Peyer's patch (tissue), 4 donors: ENCODE measurements at places on chromosomes 5 and 9. TPM values are rescaled to one million over a fixed set of nuclear protein-coding genes. Genes with fewer than 3 reads are reported as not detected.
A peak's percentile ranks its signal among the peaks of the same experiment; 100 is the strongest.

DNA sequence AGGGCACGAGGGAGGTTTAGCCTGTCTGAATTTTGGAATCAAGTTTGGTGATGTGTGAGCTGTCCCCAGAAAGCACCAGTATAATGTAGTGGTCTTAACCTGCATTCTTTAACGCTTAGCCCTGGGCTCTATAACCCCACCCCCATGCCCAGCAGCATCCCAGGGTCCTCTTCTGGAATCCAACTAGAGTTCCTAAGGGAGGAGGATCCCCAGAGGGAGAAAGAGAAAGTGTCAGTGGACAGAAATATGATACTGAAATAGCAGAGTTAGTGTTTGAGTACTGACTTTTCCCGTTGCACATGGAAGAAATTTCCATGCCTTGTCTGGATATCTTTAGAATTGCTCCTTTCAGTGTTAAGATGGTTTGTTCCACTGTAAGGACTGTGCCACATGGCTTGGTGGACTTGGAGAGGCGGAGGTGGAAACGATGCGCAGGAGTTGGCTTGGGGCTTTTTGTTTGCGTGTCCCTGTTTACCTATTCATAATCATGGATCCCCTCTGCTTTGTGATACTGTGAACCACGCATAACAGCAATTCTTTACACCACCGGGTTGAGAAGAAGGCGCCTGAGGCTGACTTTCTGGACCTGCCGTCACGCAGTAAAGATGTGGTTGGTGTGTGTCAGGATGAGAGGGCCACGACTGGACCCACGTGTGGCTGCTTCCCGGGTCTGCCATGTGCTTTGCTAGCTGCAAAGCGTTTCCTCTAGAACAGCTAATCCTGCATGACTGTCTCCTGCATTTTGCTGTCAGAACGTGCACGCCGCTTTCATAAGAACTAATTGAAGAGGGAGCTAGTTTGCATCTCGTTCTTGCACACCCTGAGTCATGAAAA is 142.3 kb downstream of the SMARCA2 start:
- H3K4me1 ChIP-seq, result peaks cover 28% of the 10 kb centered on the region
- peak overlapping the region; percentile 33 for H3K4me3 ChIP-seq
- H3K36me3 ChIP-seq, result no peaks in the 10 kb centered on the region
- no peak for DNase-seq
- H3K27ac ChIP-seq, result peak overlapping the region; percentile 59

- no peak overlapping the region for H3K4me3 ChIP-seq
- H3K27me3 ChIP-seq, result no peaks in the 10 kb centered on the region
- no peak for DNase-seq
- H3K27ac ChIP-seq, result no peak overlapping the region
- no peaks in the 10 kb centered on the region for H3K4me1 ChIP-seq
- H3K36me3 ChIP-seq, result no peaks in the 10 kb centered on the region
Observed at GRCh38 chr5:56147659-56148230, 85.4 kb downstream of the ANKRD55 start.

GRCh38 chr9:91119142-91119541 is 242.6 kb downstream of the AUH start:
- no peak overlapping the region for H3K4me3 ChIP-seq
- no peak for DNase-seq
- no peaks in the 10 kb centered on the region for H3K36me3 ChIP-seq
- no peaks in the 10 kb centered on the region for H3K27me3 ChIP-seq
- H3K4me1 ChIP-seq, result no peaks in the 10 kb centered on the region

- no peaks in the 10 kb centered on the region for H3K36me3 ChIP-seq
- no peaks in the 10 kb centered on the region for H3K27me3 ChIP-seq
- no peak overlapping the region for H3K27ac ChIP-seq
- H3K4me1 ChIP-seq, result no peaks in the 10 kb centered on the region
- no peak for DNase-seq
Observed at GRCh38 chr9:135301271-135302263, 178.0 kb upstream of the PPP1R26 start.

DNA sequence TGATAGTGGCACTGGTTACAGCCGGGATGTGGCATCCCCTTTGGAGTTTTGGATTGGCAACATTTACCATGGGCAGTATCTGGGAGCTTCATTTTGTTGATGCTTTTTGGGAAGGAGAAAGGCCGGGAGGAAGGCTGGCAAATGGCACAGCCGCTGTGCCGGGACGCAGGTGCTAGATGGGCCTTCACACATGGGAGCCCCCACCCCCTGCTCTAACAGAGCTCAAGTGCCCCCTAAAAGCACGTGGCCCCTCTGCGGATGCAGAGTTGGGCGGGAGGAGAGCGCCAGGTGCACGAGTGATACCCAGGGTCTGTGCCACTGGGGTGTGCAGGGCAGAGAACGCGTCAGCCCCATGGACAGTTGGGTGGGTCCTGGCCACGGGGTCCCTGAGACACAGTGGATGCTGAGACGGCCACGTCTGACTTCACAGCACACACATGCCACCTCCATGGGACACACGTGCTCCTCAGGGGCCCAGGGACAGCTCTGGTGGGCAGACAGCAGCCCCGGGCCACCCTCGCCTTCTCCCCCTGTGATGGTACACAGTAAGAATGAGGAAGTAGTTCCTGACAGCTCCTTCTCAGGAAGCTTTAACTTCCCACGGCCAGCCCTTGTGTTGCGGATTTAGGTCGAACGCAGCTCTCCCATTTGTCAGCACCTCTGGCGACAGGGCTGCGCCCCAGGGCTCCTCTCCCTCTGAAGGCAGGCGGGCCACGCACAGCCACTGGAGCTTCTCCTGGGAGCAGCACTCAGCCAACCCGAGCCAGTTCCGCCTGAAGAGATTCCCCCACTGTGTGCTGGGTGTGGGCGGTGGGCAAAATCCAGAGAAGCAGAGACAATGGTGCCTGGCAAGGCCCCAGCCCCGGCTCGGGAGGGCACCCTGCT is 10.8 kb downstream of the SLC9A3 start:
- H3K4me3 ChIP-seq, result no peak overlapping the region
- H3K4me1 ChIP-seq, result no peaks in the 10 kb centered on the region
- H3K27me3 ChIP-seq, result no peaks in the 10 kb centered on the region

GRCh38 chr5:156326718-156327259 is at the start of gene SGCD:
Gene SGCD (plus strand): TSS chr5:156327164.
- peak within 1 kb of the TSS; percentile 58 for H3K27ac ChIP-seq
- no peaks in the 10 kb centered on the region for H3K36me3 ChIP-seq
- H3K4me3 ChIP-seq, result no peak within 1 kb of the TSS
- no peaks in the 10 kb centered on the region for H3K4me1 ChIP-seq
- DNase-seq, result no peak

GRCh38 chr5:14048434-14048833 is 94.7 kb upstream of the TRIO start:
- no peaks in the 10 kb centered on the region for H3K36me3 ChIP-seq
- H3K4me1 ChIP-seq, result no peaks in the 10 kb centered on the region
- H3K27me3 ChIP-seq, result no peaks in the 10 kb centered on the region
- no peak overlapping the region for H3K27ac ChIP-seq
- no peak for DNase-seq

DNA sequence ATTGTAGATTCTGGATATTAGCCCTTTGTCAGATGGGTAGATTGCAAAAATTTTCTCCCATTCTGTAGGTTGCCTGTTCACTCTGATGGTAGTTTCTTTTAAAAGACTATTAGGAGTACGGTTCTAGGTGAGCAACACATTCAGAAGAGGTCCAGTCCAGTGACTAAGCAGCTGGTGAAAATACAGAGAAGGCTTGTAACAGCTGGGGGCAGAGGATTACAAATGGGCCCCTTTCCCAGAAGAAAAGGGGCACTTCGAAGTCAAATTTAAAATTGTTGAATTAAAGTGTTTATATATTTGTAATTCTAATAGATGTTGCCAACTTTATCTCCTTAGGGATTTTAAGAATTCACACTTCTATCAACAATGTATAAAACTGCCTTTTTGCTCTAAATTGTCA is 720.5 kb downstream of the TLE4 start:
- no peaks in the 10 kb centered on the region for H3K27me3 ChIP-seq
- H3K4me3 ChIP-seq, result no peak overlapping the region
- no peaks in the 10 kb centered on the region for H3K4me1 ChIP-seq
- no peaks in the 10 kb centered on the region for H3K36me3 ChIP-seq

GRCh38 chr5:160174780-160175437 is 54.4 kb upstream of the FABP6 start:
- no peaks in the 10 kb centered on the region for H3K4me1 ChIP-seq
- no peak for DNase-seq
- no peak overlapping the region for H3K4me3 ChIP-seq
- H3K27ac ChIP-seq, result no peak overlapping the region
- no peaks in the 10 kb centered on the region for H3K36me3 ChIP-seq

SPATA31A3 gene
- total RNA-seq, result not detected

SH3RF2 gene
- 75.8 TPM for total RNA-seq

- no peak overlapping the region for H3K27ac ChIP-seq
- no peaks in the 10 kb centered on the region for H3K36me3 ChIP-seq
- no peak for DNase-seq
- no peaks in the 10 kb centered on the region for H3K4me1 ChIP-seq
Observed at GRCh38 chr5:140321796-140322195, 18.9 kb upstream of the PFDN1 start.

SNX24 gene
- 19.4 TPM for total RNA-seq

DNA sequence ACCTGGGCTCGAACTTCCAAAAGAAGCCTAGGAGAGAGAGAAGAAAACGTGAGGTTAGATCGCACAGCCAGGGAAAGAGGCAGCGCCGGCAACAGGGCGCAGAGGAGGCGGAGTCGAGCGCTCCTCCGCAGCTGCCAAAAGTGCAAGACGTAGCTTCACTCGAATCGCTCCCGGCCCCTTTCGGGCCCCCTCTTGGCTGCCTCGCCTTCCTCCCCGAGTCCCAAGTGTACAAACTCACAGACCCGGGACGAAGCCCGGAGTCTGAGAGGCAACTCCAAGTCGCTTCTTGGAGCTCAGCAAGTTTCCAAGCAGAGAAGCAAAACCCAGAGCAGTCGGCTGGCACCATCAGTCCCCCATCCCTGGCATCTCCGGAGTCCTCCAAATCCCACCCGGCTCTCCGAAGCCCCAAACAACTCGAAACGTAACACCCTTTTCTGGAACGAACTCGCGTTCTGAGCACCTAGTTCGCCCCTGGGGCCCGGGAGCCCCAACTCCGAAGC is 1.2 kb downstream of the MIER3 start:
- H3K4me3 ChIP-seq, result peak overlapping the region; percentile 91
- H3K27me3 ChIP-seq, result no peaks in the 10 kb centered on the region
- DNase-seq, result peak; percentile 81
- H3K4me1 ChIP-seq, result peaks cover 16% of the 10 kb centered on the region
- H3K27ac ChIP-seq, result peak overlapping the region; percentile 83

GRCh38 chr5:154249826-154250225 is 59.3 kb downstream of the GALNT10 start:
- H3K4me1 ChIP-seq, result no peaks in the 10 kb centered on the region
- H3K27me3 ChIP-seq, result no peaks in the 10 kb centered on the region
- no peak for DNase-seq
- H3K36me3 ChIP-seq, result no peaks in the 10 kb centered on the region
- H3K4me3 ChIP-seq, result no peak overlapping the region

GRCh38 chr5:10278658-10279279 is 28.7 kb downstream of the CCT5 start:
- H3K27ac ChIP-seq, result no peak overlapping the region
- H3K4me3 ChIP-seq, result no peak overlapping the region
- H3K27me3 ChIP-seq, result no peaks in the 10 kb centered on the region
- no peaks in the 10 kb centered on the region for H3K4me1 ChIP-seq
- DNase-seq, result no peak

DNA sequence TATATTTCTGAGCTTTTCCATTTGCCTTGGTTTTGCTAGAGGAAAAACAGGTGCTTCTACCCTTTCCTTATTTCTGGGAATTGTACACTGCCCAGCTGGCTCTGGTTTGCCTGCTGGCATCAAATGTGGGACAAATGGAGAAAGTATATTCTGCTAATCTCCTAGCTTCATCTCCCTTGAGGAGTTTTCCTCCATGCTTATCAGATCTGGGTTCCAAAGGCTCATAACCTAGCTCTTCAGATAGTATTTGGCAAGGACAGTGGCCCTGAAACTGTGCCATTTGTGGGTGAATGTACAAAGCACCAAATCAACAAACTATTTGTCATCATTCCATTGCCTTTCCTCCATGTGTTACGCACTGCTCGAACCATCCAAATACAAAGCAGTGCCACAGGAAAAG is 16.2 kb downstream of the PRLR start:
- H3K4me3 ChIP-seq, result no peak overlapping the region
- H3K27ac ChIP-seq, result no peak overlapping the region
- H3K27me3 ChIP-seq, result no peaks in the 10 kb centered on the region
- H3K36me3 ChIP-seq, result no peaks in the 10 kb centered on the region
- H3K4me1 ChIP-seq, result no peaks in the 10 kb centered on the region
- DNase-seq, result no peak
